ENCODE measurements at places on chromosomes 3 and 15. TPM values are rescaled to one million over a fixed set of nuclear protein-coding genes. Genes with fewer than 3 reads are reported as not detected.
A peak's percentile ranks its signal among the peaks of the same experiment; 100 is the strongest.

- DNase-seq, result no peak
Measured at GRCh38 chr15:65400760-65401610, 21.8 kb downstream of the IGDCC4 start.

GRCh38 chr15:84750583-84751092 is 2.2 kb downstream of the ZNF592 start:
- no peak for DNase-seq

DNA sequence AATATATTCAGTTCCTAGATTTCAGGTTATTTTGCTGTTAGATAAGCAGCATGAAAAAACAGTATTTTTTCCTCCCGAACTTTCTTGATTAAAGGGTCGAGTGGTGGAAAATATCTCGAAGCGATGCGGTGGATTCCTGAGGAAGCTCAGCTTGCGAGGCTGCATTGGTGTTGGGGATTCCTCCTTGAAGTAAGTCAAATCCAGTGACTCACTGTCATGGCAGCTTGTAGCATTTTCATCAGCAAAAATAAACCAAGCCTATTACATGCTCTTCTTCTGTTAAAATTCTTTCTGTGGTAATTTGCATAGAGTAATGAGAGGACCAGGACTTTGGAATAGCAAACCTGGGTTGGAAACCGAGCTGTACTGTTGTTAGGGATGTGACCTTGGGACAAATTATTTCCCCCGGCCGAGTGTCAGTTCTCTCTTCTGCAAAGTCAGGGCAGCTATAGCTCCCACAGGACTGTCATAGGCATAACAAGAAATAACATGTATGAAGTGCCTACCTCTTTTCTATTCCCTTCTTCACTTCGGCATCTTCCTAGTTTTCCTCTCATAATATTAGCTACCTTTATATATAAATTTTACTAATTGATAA is 75.6 kb downstream of the UBP1 start:
- no peak for DNase-seq

The SAXO2 gene
- total RNA-seq, result not detected

DNA sequence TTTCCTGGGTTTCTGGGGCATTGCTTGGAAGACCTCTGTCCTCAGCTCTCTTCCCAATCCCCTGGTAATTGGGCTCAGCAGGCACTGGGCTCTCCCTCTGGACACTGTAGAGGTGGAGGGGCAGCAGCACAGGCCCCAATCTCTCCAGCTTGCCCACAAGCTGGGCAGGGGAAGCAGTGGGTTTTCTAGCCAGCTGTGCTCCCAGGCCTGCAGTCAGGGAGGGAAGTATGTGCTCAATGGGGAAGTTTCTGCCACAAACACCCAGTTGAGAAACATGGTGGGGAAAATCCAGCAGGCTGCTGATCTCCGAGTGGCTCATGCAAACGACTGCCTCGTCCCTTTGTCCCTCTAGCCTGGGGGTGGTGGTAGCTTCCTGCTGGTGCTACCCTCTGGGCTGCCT is 12.8 kb upstream of the RFT1 start:
- DNase-seq, result no peak

- DNase-seq, result no peak
Measured at GRCh38 chr15:92901072-92901761, 1.1 kb downstream of the CHD2 start.

- no peak for DNase-seq
Measured at GRCh38 chr3:155185631-155186071, 105.5 kb downstream of the MME start.

GRCh38 chr3:172323894-172324610 is 124.2 kb downstream of the GHSR start:
- peak; percentile 75 for DNase-seq

GRCh38 chr3:29156086-29156715 is 124.7 kb upstream of the RBMS3 start:
- DNase-seq, result no peak

DNA sequence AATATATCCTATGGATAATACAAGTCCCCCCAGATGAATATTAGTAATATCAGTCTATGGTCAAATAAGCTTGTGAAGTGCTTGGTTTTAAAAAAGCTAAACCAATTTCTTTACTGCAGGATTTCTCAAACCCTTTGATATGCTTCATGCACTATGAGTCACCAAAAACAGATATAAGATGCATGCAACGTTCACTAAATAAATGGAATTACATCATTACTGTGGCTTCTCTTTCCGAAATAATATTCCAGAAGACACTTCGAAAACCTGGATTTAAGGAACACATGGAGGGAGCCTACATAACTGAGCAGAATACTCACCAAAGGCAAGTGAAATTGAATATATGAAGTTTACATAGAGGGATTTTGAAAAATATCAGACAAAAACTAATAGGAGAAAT is 126.3 kb upstream of the ABI3BP start:
- no peak for DNase-seq

- DNase-seq, result no peak
Measured at GRCh38 chr3:130528120-130528519, 11.1 kb downstream of the COL6A6 start.

DNA sequence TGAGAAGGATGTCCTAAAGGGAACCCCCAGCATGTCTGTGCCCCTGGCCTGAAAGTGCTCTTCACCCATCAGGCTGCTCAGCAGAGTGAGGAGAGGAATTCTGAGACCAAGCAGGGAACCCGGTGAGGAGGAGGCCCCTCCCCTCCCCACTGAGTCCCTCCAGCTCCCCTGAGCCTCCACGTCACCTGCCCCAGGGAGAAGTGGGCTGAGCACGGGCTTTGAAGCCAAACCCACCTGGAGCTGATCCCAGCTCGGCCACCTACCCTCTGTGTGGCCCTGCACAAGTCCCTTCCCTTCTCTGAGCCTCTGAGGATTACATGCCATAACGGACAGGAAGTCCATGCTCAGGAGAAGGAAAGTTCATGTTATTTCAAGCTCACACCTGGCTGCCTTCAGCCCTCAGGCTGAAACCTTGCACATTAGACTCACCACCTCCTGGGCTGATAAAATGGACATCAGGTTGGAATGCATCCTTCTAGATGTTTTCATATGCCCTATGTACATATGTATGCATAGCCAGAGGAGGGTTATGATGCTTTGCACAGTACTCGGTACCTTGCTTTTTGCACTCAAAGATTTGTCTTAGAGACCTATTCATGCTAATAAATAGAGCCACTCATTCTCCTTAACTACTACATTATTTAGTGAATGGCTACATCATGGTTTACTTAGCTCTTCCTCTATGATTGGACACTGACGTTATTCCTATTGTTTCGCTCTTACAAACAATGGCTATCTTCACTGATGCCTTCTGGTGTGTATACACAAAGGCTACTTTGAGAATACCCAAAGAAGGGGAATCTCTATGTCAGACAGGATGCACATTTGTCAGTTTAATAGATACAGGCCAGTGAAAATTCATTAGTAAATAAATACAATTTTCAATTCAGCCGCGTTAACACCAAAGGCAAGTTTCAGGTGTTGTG is 31.6 kb upstream of the GATA2 start:
- no peak for DNase-seq

The BLM gene
- 0.11 TPM for total RNA-seq

DNA sequence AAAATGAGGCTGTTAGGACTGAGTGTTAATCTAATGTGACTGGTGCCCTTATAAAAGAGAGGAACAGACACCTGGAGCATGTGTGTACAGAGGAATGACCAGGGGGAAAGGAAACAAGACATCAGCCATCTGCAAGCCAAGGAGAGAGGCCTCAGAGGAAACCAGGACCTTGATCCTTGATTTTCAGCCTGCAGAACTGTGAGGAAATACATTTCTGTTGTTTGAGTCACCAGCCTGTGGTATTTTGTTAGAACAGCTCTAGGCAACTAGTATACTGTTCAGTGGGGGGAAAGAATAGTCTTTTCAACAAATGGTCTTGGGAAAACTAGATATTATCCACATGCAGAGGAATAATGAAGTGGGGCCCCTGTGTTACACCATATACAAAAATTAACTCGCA is 80.6 kb downstream of the CCR1 start:
- no peak for DNase-seq

DNA sequence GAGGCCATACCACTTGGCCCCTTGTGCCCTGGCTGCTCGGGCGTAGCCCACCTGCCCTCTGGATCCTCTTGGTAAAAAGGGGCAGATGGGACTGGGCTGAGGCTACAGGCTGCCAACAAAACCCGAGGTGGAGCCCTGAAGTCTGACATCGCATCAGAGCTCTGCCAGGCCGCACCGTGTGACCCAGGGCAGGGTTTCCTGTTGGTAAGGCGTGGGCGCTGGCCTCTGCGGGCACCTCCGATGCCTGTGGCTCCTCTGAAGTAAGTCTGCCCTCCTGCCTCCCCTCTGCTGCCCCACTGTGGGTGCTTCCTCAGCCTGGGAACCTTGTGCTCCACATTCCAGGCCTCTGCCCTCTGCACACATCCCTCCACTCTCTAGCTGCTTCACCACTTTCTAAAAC is 8.9 kb downstream of the CHDH start:
- DNase-seq, result no peak

GRCh38 chr3:136920904-136921611 is 36.7 kb upstream of the IL20RB start:
- no peak for DNase-seq

- DNase-seq, result no peak
Measured at GRCh38 chr3:177811835-177812234, 614.6 kb upstream of the TBL1XR1 start.

The OTOL1 gene
- not detected for total RNA-seq

GRCh38 chr3:16433701-16434151 is 79.8 kb downstream of the RFTN1 start:
- no peak for DNase-seq

GRCh38 chr3:45819543-45819942 is 22.4 kb downstream of the LZTFL1 start:
- no peak for DNase-seq

DNA sequence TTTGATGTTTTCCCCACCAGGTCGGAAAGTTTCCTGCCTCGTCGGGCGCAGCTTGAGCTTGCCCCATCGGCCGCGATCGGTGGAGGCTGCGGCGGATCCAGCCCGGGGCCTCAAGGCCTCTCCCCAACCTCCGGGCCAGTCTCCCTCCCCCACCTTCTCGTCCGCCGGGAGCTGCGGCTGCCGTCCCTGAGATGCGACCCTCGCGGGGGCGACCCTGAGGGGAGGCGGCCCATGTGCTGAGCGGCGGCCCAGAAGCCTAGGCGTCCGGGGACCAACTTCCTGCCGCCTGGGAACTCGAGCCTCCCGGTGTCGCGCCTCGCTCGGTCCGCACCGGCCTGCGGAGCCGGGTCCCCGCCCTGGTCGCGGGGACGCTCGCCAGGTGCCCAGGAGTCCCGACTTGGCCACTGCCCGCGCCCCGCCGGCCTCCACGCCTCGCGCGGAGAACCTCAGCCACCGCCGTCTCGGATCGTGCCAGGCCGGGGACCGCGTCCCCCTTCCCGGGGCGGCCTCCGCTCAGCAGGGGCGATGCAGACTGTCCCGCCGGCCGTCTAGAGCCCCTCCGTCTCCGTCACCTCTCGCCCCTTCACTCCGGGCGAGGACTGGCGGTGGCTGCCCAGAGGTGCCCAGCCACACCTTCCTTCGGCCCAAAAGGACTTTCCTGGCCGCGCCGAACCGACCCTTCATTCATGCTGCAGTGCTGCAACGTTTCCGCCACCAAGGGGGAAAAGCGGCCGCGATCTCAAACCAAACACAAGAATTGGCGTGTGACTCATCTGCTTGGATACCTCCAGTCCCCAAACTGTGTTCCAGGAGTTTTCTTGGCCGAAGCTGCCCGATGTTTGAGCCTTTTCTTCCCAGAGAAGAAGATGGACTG is 656 bp downstream of the SLMAP start:
- no peak for DNase-seq

The CYP1A2 gene
- total RNA-seq, result not detected

The SLC2A2 gene
- total RNA-seq, result not detected

The ADGRG7 gene
- total RNA-seq, result not detected

DNA sequence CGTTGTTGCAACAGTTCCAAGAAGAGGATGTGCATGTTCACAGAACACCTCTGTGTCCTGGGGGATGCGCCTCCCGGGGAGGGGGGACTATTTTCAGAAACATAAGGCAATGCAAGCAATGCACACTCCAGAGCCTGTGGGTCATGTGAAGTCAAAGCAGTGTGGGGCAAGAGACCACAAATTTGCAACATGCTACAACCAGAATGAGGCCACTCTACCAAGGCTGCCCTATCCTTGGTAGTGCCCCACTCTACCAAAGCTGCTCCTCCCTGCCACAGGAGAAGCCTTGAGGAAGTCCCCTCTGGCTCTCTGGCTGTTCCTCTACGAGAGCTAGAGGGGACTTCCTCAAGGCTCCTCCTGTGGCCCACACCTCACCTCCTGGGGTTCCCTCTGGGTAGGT is 8.4 kb upstream of the NR2C2 start:
- DNase-seq, result no peak

GRCh38 chr3:111882799-111883198 is 23.7 kb downstream of the PHLDB2 start:
- DNase-seq, result no peak

GRCh38 chr3:176632925-176633324 is 564.4 kb downstream of the TBL1XR1 start:
- no peak for DNase-seq

DNA sequence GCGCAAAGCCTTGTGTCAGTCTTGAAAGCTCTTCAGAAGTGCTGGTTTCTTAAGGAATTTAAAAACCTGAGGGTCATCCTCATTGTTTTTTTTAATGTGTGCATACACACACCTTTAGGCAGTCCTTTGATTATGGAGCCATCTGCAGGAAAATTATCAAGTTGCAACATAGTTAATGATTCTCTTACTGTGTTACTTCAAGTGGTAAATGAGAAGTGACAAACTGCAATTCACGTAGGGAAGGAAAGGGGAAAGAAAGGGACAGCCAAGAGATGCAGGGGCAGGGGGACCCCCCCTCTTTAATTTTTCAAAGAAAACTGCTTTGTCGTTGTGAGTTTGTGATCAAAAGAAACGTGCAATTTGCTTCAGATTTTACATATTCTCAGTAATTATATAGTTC is 162.4 kb upstream of the CGNL1 start:
- DNase-seq, result no peak

DNA sequence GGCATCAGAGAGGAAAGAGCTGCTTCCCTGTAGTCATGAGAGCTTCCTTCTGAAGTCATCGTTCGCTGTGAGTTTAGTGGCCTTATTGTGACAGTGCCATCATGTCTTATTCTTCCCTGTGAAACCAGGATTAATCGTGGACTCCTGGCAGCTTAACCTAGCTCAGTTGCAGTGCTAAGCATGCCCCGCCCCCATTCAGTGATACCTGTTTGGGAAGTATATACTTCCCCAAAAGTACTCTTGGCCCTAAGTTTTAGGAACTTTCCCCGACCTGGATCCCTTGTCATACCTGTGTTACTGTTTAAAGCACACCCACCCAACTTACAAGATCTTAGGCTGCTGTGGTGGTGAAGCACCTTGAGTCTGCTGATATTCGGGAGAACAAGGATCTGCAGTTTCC is 32.1 kb upstream of the TIMP4 start:
- no peak for DNase-seq

- DNase-seq, result no peak
Measured at GRCh38 chr3:9806688-9807589, 3.1 kb upstream of the TTLL3 start.

- peak; percentile 21 for DNase-seq
Measured at GRCh38 chr3:186640473-186640818, 247 bp downstream of the FETUB start.

- DNase-seq, result no peak
Measured at GRCh38 chr15:78732634-78733033, 78.6 kb downstream of the ADAMTS7 start.

The ZNF774 gene
- total RNA-seq, result 0.21 TPM

- no peak for DNase-seq
Measured at GRCh38 chr3:140809316-140809715, 131.5 kb downstream of the TRIM42 start.

GRCh38 chr3:75101329-75102147 is 487.1 kb upstream of the CNTN3 start:
- no peak for DNase-seq
